ENCODE measurements at places on chromosomes 6 and 20.

- no peak for DNase-seq
These were observed 44.6 kb upstream of the TBC1D7 start for GRCh38 chr6:13372688-13373487.

DNA sequence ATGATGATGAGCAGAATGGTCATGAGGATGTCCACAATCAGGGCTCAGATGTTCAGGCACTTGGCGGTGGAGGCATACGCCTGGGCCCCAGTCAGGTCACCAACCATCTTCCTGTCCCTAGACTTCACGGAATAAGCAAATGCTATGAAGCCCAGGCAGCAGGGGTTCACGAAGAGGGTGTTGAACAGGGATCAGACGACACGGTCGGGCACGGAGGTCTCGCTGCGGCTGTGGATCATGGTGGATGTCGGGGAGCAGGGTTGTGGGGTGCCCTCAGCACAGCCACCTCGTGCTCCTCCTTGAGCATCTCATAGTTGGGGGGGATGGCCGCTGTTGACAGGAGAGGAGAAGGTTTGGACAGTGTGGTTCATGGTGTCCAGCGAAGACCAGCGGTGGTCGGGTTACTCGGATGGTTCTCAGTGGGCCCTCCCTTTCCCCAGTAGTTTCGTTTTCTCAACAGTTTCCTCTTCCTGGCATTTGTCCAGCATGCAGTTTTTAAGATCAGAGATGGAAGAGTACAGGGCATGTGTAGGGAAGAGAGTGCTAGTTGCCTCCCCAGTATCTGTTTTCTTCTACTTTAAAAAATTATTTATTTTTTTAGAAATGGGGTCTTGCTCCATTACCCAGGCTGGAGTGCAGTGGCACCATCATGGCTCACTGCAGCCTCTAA, 20.3 kb upstream of the SPDEF start:
- no peak for DNase-seq

DNA sequence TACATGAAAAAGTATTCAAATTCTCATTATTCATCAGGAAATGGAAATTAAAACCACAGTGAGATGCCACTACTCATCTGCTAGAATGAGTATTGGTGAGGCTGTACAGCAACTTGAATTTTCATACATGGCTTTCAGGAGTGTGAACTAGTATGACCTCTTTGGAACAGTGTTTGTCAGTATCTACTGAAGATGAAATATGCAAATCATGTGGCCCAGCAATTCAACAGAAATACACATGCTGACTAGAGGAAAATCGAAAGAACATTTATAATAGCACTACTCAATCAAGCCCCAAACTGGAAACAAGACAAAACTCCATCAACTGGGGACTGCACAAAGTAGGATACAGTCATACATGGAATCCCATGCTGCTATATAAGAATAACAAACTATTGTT, 102.2 kb downstream of the DCDC2 start:
- DNase-seq, result no peak

DNA sequence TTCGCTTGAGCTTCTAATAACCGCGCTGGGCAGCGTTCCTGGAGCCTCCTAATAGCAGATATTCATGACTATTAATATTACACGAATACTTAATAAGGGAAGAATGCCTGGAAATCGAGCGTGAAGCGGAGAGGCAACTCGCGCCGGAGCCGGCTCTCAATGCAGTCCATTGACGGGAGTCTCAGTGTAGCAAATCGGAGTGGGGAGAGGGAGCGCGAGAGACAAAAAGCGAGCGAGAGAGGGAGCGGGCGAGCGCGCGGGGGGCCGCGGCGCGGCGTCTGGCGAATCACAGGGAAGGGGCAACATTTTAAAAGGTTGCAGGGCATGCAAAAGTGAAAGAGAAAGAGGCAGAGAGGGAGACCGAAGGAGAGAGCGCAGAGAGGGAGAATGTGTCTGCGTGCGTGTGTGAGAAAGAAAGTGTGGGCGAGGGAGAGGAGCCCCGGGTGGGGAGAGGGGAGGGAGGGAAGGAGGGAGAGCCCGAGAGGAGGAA, 2.9 kb downstream of the TFAP2A start:
- DNase-seq, result no peak

Data from left renal cortex interstitium (tissue), 4 donors.